ENCODE measurements at places on chromosomes 6 and 20.

GRCh38 chr20:12395353-12395752 is 477.7 kb downstream of the BTBD3 start:
- DNase-seq: no peak

GRCh38 chr6:32895006-32895345 is 41.0 kb downstream of the PSMB9 start:
- DNase-seq: no peak

DNA sequence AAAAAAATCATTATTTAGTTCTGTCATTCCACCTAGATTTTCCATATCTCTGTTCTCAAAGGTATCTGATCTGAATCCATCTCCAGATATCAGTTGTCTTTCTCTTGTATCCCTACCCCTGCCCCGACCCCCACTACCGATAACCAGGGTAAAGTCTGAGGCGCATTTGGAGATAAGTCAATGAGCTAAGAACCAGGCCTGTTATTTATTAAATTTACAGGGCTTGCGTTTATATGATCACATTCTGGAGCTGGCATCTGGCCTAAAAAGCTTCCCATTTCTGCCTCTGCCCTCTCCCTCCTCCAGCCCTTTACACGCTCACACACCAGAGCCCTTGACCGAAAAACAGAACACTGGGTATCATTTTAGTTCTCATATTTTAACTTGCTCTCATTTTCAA is 144.7 kb downstream of the ALDH8A1 start:
- no peak for DNase-seq

DNA sequence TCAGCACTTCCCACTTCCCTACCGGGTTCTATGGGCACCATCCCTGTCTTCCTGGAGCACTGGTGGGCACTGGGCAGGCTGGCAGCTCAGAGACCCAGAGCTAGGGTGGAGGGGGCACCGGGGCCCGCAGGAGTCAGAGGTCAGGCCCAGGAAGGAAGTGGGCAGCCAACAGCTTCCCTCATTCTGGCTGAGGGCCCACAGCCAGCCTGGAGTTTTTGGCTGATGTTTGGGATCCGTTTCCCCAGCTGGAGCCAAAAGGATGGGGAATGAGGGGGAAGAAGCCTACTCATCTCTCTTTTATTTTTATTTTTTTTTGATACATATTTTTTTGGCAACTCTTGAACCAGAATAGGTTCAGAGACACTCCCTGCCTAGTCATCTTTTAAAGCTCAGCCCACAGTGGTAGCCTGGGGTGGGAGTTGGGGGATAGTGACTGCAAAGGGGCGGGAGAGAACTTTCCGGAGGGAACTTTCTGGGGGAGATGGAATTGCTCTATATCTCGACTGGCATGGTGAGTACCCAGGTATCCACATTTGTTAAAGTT is 54.2 kb upstream of the MLN start:
- DNase-seq: no peak

DNA sequence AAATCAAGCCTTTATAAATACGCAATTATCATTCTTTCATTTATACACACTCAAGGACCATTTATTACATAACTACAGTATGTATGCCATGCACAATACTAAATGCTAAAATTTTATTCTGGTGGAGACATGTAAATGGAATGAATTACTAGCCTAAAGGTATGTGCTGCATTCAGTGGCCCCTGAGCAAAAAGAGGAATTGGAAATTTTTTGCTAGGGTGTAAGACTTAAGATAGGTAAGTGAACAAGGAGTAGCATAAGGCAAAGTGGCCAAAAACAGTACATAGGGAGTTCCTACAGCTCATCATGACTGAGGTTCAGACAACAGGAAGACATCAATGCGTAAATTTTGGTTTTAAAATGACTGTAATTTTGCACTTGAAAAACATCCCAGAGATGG is 2.3 kb upstream of the MTFR2 start:
- DNase-seq: no peak

GRCh38 chr20:58613061-58613854 is 37.8 kb upstream of the STX16 start:
- DNase-seq: no peak

DNA sequence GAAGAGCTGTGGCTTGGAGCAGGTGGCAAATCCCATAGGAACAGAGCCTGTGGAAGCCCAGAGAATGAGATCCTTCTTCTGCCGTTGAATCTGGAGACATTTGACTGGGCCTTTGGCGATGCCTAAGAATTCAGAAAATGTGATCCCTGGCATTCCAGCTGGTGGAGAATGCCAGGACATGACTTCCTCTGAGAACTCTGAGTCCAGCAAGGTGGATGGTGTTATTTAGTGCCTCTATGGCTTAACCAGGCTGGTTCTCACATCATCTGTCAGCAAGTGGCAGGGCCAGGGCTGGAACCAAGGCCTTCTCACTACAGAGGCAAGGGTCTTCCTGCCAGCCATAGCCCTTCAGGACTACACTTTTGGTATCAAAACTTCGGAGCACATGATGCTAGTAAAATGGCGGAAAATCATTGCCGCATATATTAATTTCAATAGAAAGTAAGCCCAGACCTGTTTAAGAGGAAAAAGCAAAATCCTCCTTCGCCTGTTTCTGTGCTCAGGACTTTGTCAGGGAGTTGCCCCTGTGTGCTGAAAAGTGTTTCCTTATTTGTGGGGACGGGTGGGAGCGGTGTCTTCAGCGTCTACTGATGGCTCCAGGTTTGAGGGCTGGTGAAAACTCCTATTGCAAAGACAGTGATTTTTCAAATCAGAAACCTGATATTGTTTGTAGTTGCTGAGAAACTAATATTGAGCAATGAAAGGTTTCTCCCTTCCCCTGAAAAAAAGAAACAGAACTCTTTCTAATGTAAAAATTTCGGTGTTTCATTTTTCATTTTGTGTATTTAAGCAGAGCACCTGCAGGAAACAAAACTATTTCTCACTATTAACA is 23.9 kb downstream of the DUSP22 start:
- DNase-seq: no peak

- no peak for DNase-seq
These were observed 775 bp downstream of the PFDN4 start for GRCh38 chr20:54208548-54209176.

- DNase-seq: no peak
These were observed 9.9 kb upstream of the SNX9 start for GRCh38 chr6:157813191-157813590.

- no peak for DNase-seq
These were observed 188.7 kb upstream of the FBXL4 start for GRCh38 chr6:99136488-99136887.

GRCh38 chr20:57496592-57496991 is 28.3 kb downstream of the CTCFL start:
- DNase-seq: no peak

DNA sequence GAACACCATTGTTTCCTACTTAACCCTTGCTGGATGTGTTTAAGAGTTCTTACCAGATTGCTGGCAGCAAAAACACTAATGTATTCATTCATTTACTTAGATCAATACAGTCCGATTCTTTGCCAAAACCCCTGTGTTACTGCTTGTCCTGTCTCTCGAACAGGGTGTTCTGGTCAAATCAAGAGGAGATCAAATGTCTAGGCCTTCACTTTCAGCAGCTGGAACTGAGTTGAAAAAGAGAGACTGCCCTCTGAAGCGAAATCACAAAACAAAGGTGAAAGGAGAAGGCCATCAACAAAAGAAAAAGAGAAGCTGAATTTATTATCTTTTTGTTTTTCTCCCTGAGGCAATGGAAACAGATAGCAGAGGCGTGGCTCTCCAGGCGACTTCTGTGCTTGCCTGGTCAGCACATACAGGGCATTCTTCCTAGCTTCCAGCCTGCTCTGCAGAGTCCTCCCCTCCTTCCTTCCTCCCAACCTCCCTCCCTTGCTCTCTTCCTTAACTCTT is 44.1 kb upstream of the GCM1 start:
- no peak for DNase-seq

GRCh38 chr6:15577106-15577505 is 85.7 kb downstream of the DTNBP1 start:
- no peak for DNase-seq

DNA sequence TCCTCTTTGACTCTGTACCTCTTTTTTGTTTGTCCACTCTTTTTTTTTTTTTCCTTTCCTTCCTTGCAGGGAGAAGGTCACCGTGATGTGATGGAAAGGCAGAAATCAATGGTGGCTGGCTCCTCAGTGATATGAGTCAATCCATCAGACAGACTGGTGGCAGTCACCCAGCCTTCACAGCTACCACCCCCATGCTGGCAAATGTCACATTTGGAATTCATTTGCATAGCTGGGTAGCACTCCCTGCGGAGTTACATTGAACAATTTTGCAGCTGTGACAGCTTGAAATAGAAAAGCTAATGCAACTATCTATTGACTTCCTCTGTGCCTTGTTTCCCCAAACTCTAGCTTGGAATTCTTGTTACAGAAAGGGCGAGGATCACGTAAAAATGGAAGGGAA is 668.4 kb downstream of the C6orf118 start:
- no peak for DNase-seq

DNA sequence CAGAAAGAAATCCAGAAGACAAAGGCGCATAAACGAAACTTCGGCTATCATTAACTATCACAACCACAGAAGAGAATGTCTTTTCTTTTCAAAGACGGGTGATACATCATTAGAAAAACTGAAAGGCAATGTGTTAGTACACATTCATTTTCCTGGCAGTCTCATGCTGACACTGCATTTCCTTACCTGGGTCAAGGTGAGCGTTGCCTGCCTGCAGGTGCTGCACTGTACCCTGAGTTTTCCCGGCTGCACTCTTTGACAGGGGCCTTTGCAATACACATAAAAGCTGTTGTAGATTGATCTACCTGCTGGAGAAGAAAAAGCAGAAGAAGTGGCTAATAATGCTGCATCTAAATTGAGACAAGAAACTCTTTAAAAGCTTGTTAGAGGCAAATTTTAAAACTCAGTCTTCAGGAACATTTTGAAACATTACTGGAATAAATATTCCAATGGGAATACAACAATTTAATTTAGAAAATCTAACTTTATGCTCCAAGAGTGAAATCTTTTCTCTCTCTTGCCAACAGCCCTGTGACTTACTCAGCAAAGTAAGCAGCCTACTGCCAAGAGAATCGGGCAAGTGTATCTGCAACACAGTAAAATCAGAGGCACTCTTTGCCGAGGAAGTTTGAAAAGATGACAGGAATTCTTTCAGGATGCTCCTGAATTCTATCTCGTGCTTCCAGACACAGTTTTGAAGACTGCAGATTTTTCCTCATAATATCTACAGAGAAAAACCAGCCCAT is 526.4 kb downstream of the PRKN start:
- DNase-seq: no peak

- DNase-seq: no peak
These were observed 55.5 kb downstream of the EDN1 start for GRCh38 chr6:12345694-12346058.

DNA sequence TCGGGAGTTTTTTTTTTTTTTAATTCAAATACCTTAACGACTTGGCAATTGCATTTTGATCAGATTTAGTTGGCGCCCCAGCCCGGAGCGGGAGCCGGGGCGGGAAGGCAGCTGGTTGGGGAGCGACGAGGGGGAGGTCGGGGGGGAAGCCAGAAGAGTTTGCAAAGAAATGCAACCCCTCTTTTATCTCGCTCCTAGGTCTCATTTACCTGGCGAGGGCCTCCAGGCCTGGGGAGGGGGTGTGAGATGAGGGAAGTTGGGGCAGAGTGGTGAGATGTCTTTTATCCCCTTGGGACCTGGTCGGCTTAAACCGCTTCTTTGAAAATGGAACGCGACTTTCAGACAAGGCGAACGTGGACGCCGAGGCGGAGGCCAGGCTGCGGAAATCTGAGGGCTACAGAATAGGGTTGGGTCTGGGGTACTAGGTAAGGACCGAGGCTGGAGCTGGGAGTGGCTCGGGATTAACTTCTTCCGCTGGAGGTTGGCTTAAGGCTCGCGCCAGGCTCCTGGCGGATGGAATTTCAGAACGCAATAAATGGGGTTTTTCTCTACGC is 40.3 kb downstream of the NCR2 start:
- no peak for DNase-seq

- DNase-seq: no peak
These were observed 9.1 kb downstream of the BPIFB3 start for GRCh38 chr20:33062825-33063149.

- DNase-seq: no peak
These were observed 65.8 kb upstream of the CCDC167 start for GRCh38 chr6:37565267-37566110.

GRCh38 chr6:17663226-17663625 is 43.5 kb downstream of the NUP153 start:
- DNase-seq: no peak

- DNase-seq: no peak
These were observed 166.0 kb upstream of the CDH4 start for GRCh38 chr20:61086031-61086430.

DNA sequence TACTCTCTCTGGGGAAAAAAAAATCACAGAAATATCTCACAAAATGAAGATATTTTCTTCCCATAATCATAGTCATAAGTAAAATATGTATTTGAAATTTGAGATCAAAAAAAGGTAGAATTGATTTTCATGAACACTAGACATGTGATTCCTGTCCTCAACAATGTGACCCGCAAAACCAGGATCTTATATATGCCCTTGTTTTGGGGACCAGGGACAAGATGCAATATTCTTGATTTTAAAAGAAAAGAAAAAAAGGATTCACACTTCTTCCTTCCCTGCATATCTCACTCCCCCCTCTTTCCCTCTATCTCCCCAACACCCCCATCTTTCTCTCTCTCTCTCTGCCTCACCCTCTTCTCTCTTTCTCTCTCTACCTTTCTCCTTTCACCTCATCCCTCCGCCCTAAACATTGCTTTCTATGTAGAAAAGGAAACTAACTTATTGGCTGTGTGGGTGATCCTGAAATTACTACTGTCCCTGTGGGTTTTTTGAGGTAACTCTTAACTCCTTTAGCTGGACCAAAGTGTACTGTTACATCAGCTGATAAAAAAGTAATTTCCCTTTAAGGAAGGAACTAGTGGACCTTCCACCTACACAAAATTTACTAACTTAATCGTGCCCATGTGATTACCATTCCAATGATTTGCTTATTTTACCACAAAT is 85.6 kb downstream of the AIG1 start:
- DNase-seq: no peak

- DNase-seq: no peak
These were observed 43.6 kb upstream of the FAM83B start for GRCh38 chr6:54802775-54803634.

DNA sequence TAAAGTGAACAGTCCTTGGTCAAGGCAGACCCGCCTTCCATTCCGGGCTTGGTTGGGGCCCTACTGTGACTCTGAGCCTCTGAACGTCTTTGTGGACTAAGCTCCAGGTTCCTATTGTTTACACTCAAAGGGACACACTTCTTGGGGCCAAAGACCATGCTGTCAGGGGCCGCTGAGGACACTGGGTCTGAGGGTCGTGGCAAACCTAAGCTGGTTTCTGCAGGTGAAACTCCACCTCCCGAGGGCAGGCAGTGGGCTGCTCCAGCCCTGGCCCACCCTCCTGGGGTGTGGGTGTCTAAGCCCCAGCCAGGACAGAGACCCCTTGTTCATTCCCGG is 43.1 kb downstream of the DSTN start:
- no peak for DNase-seq

GRCh38 chr6:42467651-42468050 is 15.9 kb upstream of the TRERF1 start:
- no peak for DNase-seq

DNA sequence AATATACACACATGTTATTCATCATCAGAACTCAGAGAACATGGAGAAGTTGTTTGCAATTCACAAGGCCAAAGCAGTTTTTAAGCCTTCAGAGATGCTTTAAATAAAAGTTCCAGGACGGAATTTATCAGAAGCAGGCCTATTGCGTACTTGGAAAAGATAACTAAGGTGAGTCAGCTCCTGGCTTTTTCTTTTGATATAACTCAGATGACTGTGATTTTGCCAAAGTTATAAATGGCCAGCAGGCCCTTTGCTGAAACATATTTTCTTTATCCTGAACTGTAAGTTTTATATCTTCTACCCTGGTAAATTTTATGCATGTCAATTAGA is 55.0 kb upstream of the PLCB1 start:
- DNase-seq: no peak
